H9 (cell line): ENCODE measurements at places on chromosomes 12 and 14. TPM values are rescaled to one million over a fixed set of nuclear protein-coding genes. Genes with fewer than 3 reads are reported as not detected.
A peak's percentile ranks its signal among the peaks of the same experiment; 100 is the strongest.

- H3K27me3 ChIP-seq, result no peaks in the 10 kb centered on the region
- no peaks in the 10 kb centered on the region for H3K36me3 ChIP-seq
- H3K4me3 ChIP-seq, result no peak overlapping the region
- no peak for DNase-seq
- H3K4me1 ChIP-seq, result no peaks in the 10 kb centered on the region
These were observed 2.9 kb upstream of the TDRD9 start for GRCh38 chr14:103925316-103925715.

GRCh38 chr12:109563291-109564284 lies 9.7 kb downstream of the MMAB start:
- peaks cover 18% of the 10 kb centered on the region for H3K36me3 ChIP-seq
- H3K4me3 ChIP-seq, result no peak overlapping the region
- no peak overlapping the region for H3K27ac ChIP-seq
- no peak for DNase-seq
- H3K27me3 ChIP-seq, result no peaks in the 10 kb centered on the region

DNA sequence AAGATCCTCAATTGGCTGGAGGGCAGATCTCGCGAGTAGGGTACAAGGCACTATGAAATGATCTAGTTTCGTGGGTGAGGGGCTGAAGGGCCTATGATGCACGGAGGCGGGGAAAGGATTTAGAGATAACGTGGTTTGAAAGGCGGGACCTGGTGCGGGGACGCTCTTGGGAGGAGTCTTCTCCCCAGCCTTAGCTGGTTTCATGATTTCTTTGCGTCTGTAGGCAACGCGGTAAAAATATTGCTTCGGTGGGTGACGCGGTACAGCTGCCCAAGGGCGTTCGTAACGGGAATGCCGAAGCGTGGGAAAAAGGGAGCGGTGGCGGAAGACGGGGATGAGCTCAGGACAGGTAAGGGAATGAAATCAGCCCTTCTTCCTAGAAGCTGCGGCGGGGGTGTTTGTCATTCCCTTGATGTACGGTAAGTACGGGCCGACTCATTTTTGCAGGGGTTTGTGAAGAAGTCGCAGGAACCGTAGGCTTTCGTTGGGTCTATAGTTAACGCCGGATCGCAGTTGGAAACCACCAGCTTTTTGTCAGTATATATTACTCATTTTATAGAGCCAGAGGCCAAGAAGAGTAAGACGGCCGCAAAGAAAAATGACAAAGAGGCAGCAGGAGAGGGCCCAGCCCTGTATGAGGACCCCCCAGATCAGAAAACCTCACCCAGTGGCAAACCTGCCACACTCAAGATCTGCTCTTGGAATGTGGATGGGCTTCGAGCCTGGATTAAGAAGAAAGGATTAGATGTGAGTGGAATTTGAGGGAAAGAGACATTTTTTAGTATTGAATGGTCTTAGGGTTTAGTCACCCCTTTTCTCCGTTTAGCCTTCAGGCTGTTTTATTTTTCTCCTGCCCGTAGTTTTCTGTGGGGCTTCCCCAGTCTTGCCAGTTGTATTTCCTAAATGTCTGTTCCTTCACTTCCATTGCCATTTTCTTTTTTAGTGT lies 602 bp downstream of the APEX1 start:
- DNase-seq, result no peak
- peaks cover 46% of the 10 kb centered on the region for H3K36me3 ChIP-seq
- H3K27ac ChIP-seq, result peak overlapping the region; percentile 88
- H3K4me3 ChIP-seq, result no peak overlapping the region
- no peaks in the 10 kb centered on the region for H3K27me3 ChIP-seq

DNA sequence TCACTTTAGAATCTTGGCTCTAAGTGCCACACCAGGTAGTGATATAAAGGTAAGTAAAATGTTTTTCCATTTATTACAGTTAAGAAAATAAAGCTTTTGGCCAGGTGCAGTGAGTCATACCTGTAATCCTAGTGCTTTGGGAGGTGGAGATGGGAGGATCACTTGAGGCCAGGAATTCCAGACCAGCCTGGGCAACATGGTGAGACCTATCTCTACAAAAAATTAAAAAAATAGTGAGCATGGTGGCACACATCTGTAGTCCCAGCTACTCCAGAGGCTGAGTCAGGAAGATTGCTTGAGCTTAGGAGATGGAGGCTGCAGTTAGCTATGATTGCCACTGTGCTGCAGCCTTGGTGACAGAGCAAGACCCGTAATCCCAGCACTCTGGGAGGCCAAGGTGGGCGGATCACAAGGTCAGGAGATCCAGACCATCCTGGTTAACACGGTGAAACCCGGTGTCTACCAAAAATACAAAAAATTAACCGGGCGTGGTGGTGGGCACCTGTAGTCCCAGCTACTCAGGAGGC lies 5.0 kb downstream of the FANCM start:
- no peaks in the 10 kb centered on the region for H3K27me3 ChIP-seq
- no peak overlapping the region for H3K4me3 ChIP-seq
- DNase-seq, result peak; percentile 42
- H3K27ac ChIP-seq, result no peak overlapping the region
- peaks cover 14% of the 10 kb centered on the region for H3K36me3 ChIP-seq
- no peaks in the 10 kb centered on the region for H3K4me1 ChIP-seq

GRCh38 chr14:73245480-73246325 lies 8.4 kb downstream of the PAPLN start:
- H3K27ac ChIP-seq, result no peak overlapping the region
- no peaks in the 10 kb centered on the region for H3K36me3 ChIP-seq
- no peak overlapping the region for H3K4me3 ChIP-seq
- no peaks in the 10 kb centered on the region for H3K27me3 ChIP-seq

Gene C12orf54
- not detected in 2 replicates for total RNA-seq

DNA sequence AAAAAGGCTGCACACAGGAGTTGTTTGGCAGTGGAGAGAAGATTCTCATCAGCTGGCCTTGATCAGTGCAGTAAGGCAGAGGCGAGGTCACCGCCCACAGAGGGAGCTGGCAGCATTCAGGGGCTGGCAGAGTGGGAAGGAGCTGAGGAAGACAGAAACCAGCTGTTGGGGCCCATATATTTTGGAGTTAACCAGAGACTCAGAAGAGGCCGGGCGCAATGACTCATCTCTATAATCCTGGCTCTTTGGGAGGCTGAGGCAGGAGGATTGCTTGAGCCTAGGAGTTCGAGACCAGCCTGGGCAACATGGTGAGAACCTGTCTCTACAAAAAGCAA lies 17.7 kb downstream of the SMCO2 start:
- no peaks in the 10 kb centered on the region for H3K4me1 ChIP-seq
- no peak for DNase-seq
- no peaks in the 10 kb centered on the region for H3K27me3 ChIP-seq
- H3K27ac ChIP-seq, result no peak overlapping the region

DNA sequence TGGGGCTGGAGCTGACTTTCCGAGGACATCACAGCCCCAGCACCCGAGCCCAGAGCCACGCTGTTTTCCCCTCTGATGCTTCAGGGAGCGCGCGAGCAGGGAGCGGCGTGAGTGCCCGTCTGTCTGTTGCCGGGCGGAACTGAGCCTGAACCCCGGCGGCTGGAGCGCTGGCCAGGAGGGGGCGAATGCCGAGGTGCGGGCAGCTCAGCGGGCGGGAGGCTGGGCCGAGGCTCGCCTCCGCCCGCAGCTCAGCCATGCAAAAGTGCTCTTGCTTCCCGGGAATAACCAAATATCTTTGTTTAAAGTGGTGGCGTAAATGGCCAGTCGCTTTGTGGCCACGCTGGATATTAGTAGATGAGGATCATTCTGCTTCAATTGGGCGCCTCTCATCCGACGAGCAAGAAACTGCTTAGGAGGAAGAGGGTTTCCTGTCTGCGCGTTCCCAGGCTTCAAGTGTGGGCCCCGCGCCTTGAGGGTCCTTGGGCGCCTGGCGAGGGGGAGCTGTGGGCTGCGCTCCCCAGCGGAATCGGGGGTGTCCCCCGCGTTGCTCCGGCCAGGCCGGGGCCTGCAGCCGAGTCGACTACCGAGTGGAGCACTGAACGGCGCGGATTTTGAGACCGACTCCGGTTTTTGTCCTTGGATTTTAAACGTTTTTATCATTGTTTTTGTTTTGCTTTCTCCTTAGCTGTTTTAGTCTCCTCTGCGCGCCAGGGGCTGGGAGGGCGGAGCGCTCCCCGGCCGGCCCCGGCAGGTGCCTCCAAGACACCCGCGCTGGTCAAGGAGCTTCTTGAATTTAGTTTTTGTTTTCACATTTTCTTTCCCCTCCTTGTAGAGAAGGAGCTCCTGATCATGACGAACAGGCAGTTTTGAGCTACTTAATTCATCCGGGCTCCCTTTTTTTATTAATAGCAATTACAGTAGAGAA lies 831 bp upstream of the NKX2-1 start:
- peak; percentile 74 for DNase-seq
- no peak overlapping the region for H3K4me3 ChIP-seq
- H3K36me3 ChIP-seq, result no peaks in the 10 kb centered on the region
- H3K27ac ChIP-seq, result no peak overlapping the region
- no peaks in the 10 kb centered on the region for H3K4me1 ChIP-seq
- H3K27me3 ChIP-seq, result peaks cover 91% of the 10 kb centered on the region

DNA sequence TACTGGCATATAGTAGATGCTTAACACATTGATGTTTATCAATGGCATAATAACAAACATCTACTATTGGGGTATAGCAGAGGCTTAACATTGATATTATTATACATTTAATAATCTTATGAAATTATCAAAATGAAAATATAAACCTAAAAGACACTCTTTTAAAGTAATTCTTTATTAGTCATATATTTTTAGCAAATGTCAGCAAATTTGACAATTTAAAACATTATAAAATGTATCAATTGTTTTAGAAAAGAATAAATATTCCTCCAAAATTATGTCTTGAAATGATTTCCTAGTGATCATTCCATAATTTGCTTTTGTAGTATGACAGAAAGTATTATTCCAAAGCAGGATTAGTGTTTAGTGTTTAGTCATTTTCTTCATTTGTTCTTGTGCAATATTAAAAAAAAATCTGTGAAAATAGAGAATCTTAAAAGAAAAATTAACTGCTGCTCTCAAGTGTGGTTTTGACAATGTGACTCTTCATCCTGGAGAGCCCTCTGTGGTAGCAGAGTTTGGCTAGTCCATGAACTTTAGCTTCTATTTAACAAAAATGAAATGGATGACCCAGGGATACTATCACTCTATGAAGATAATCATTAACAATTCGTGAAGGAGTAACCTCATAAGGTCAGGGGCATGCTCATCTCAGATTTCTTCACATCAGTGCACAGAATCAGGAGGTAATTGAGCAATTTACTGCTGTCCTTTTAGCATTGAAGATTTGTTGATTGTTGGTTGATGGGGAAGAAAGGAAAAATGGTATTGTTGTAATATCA lies 1018.5 kb downstream of the LRFN5 start:
- no peak for DNase-seq
- no peak overlapping the region for H3K4me3 ChIP-seq
- H3K4me1 ChIP-seq, result no peaks in the 10 kb centered on the region
- no peaks in the 10 kb centered on the region; the same call in 1 of the 2 replicates for H3K27me3 ChIP-seq
- no peaks in the 10 kb centered on the region for H3K36me3 ChIP-seq
- no peak overlapping the region for H3K27ac ChIP-seq

Gene MYO1H
- 0.11 and 0.26 TPM in 2 replicates for total RNA-seq

DNA sequence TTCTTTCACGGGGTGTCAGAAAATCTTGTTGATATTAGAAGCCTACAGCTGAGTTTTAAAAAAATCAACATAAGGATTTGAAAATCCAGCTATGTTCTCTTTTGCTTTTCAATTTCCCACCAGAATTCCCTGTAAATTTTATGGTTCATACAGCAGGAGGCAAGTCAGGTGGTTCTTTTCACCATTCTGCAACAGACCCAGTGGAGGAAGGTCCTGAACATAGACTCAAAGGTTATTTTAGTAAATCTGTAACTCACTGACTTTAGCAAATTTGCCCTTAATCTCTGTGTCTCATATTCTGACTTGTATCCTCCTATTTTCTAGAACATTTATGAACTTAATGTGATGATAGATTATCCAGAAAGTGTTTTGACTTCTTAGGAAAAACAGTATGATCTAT lies 235.4 kb upstream of the E2F7 start:
- no peaks in the 10 kb centered on the region for H3K27me3 ChIP-seq
- 0 out of 3 replicates have a peak, but pooled peaks cover 2% of the 10 kb centered on the region for H3K36me3 ChIP-seq
- H3K27ac ChIP-seq, result no peak overlapping the region

DNA sequence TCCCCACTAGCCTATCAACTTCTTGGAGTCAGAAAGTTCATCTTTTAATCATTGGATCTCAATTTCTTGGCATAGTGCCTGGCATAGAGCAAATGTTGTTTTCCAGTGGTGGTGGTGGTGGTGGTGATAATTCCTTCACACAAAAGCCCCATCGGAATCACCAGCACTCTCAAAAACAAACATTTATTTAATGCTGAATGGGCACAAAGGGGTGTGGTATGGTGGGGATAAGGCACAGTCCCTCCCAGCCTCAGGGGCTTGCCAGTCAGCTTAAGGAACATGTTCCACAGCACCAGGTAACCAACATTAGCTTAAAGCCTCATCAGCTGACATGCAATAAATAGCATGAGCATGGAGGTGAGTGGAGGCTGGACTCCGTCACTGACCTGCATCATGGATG lies 56.6 kb downstream of the KCNK10 start:
- no peak for DNase-seq
- peaks cover 2% of the 10 kb centered on the region; the same call in 1 of the 2 replicates for H3K4me1 ChIP-seq
- no peak overlapping the region for H3K27ac ChIP-seq
- no peak overlapping the region for H3K4me3 ChIP-seq
- H3K27me3 ChIP-seq, result no peaks in the 10 kb centered on the region

Gene MYH6
- 0.07 and 0.13 TPM in 2 replicates for total RNA-seq

DNA sequence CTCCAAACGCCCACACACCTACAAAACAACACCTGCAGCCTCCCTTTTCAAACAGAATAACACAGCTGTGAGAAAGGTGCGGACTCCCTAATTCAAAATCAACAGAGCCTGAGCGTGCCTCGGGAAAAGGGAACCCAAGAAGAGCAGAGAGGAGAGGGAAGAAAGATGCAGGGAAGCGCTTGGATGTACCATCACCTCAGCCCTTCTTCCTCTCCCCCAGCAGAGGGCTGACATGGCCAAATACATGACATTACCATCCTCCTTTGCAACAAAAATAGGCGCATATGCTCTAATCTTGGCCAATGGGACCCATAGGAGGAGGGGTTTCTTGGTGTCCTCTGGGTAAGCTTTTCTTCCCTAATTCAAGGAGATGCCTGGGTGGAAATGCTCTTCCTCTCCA lies 78.0 kb downstream of the CPSF2 start:
- H3K27ac ChIP-seq, result no peak overlapping the region
- H3K4me1 ChIP-seq, result peaks cover 3% of the 10 kb centered on the region; the same call in 1 of the 2 replicates
- DNase-seq, result no peak
- no peaks in the 10 kb centered on the region; the same call in 1 of the 2 replicates for H3K27me3 ChIP-seq

- no peaks in the 10 kb centered on the region for H3K27me3 ChIP-seq
- DNase-seq, result peak; percentile 71
These were observed 15.5 kb downstream of the EMP1 start for GRCh38 chr12:13211859-13212664.

DNA sequence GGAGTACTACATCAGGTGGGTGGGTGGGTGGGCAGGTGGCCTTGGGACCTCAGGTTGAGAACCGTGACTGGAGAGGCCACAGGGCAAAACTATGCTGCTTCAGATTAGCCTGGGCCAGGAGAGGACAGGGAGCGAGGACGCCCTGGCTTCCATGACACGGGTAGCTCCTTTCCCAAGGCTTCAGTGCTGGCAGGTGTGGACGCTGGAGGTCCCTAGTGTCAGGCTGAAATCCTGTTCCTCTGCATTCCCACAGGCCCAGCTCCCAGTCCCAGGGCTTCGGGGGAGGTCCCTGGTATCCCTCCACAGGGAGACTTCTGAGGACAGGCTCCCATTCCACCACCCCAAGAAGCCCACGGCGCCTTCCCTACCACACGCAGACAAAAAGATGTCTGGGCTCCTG lies 31.6 kb downstream of the CCDC92 start:
- no peaks in the 10 kb centered on the region; the same call in 1 of the 2 replicates for H3K27me3 ChIP-seq
- no peaks in the 10 kb centered on the region for H3K4me1 ChIP-seq
- DNase-seq, result no peak

- no peak overlapping the region for H3K27ac ChIP-seq
- no peaks in the 10 kb centered on the region for H3K4me1 ChIP-seq
- no peak overlapping the region for H3K4me3 ChIP-seq
- no peaks in the 10 kb centered on the region for H3K36me3 ChIP-seq
- H3K27me3 ChIP-seq, result no peaks in the 10 kb centered on the region
These were observed 335.5 kb upstream of the SFSWAP start for GRCh38 chr12:131375261-131375971.

Gene TSPAN8
- total RNA-seq, result not detected in 2 replicates

Gene KRR1
- total RNA-seq, result 88.9 and 92.2 TPM in 2 replicates
